ENCODE measurements at places on chromosomes 12 and 14.

DNA sequence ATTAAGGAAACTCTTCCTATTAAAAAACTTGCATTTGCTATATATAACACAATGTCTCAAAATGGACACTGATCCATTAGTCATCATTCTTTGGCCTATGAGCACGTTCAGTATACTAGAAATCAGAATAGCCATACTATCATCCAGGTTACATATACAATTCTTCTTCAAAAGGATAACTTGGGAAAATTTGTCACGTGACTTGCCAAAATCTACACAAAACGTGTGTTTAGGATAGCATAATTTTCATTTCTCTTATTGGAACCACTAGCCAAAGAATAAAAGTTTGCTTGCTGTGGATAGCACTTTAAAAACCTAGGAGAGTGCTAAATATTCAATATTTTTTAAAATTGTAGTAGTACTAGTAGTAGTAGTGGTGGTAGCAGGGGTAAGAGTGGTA is 714.3 kb upstream of the FOXG1 start:
- H3K27me3 ChIP-seq: no peaks in the 10 kb centered on the region
- no peak for DNase-seq
- no peak overlapping the region for H3K27ac ChIP-seq
- no peaks in the 10 kb centered on the region for H3K4me1 ChIP-seq
- H3K4me3 ChIP-seq: no peak overlapping the region
- no peaks in the 10 kb centered on the region for H3K36me3 ChIP-seq

DNA sequence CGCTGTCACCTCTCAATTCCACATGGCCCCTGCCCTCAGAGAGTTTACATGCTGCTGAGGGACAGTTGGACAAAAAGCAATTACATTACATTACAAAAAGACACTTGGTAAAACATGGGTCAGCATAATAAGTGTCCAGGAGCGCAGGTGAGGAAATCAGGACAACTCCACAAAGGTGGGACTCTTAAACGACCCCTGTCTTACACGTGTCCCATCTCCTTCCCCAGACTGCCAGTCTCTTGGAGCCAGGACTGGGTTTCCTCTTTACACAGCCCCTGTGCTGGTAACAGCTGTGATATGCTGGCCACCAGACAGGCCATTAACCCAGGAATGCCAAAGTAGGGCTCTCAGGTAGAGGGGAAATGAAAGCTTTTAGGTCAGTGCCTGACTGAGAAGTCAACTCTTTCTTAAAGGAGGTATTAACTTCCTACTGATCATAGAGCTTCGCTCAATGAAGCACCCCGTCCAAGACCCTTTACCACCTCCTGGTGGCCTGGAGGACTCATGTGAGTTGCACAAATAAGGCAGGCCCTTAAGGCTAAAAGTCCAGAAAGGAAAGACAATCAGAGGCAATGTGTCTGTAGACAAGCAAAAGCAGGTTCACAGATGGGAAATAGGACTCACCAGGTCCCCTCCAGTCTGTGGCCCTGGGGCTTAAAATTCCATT is 55.5 kb downstream of the ANO2 start:
- H3K27ac ChIP-seq: no peak overlapping the region
- no peaks in the 10 kb centered on the region for H3K27me3 ChIP-seq
- H3K4me1 ChIP-seq: no peaks in the 10 kb centered on the region
- DNase-seq: no peak

DNA sequence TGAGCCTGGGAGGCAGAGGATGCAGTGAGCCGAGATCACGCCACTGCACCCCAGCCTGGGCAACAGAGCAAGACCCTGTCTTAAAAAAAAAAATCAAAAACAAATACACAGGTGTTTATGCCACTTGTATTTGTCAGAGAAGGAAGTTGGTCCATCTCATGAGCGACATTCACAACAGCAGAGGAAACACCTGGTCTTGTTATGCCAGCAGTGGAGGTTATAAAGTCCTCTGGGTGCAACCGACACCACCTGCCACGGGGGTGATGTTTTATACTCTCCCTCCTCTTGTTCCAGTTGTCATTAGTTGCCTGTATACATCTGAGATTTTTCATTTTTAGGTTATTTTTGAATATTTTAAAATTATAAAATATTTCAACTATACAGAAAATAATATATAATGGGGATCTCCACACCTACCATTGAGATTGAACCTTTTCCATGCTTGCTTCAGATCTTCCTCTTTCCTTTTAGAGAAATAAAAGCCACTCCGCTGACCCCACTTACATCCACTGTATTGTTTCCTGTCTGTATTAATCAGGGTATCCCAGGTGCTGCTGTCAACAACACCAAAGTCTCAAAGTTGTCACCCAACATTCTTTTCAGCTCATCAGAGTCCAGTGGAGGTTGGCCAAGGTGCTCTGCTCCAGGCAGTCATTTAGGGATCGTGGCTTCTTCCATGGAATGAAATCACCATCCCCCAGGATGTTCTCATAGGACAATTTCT is 65.1 kb downstream of the RNFT2 start:
- H3K36me3 ChIP-seq: no peaks in the 10 kb centered on the region
- H3K27me3 ChIP-seq: no peaks in the 10 kb centered on the region
- no peak overlapping the region for H3K4me3 ChIP-seq
- no peaks in the 10 kb centered on the region for H3K4me1 ChIP-seq
- H3K27ac ChIP-seq: no peak overlapping the region
- no peak for DNase-seq

- no peak overlapping the region for H3K4me3 ChIP-seq
- DNase-seq: no peak
- no peaks in the 10 kb centered on the region for H3K36me3 ChIP-seq
- H3K27ac ChIP-seq: no peak overlapping the region
These were observed 195.7 kb downstream of the TMEM117 start for GRCh38 chr12:44031472-44032185.

DNA sequence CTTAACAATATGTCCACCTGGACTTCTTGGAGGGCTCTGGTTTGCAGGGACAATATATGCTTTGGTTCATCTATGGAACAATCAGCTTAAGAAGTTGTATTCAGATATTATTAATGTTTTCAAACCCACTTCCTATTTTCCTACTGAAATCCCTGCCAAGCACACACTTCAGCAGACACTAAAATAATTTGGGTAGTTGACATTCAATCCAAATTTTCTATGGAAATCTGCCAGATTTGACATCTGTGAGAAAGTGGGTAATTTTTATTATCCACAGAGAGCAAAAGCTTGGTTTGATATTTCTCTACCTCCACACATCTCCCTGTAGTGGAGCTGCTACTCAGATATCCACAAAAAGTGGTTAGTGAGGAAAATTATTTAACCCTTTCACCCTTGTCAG is 378.8 kb upstream of the SOX5 start:
- no peaks in the 10 kb centered on the region for H3K27me3 ChIP-seq
- DNase-seq: no peak
- H3K4me3 ChIP-seq: no peak overlapping the region
- no peaks in the 10 kb centered on the region for H3K4me1 ChIP-seq
- no peak overlapping the region for H3K27ac ChIP-seq
- no peaks in the 10 kb centered on the region for H3K36me3 ChIP-seq

DNA sequence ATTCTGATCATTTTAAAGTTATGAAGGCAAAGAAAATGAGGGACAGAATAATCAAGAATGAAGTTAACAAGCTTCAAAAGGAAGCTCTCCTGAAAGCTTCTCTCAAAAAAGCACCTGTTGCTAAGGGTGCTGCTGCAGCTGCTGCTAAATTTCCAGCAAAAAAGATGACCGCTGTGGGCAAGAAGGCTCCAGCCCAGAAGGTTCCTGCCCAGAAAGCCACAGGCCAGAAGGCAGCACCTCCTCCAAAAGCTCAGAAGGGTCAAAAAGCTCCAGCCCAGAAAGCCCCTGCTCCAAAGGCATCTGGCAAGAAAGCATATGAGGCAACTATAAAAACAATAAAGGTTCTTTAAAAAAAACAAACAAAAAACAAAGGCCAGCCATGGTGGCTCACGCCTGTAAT is 52.7 kb upstream of the NR2C1 start:
- H3K4me1 ChIP-seq: no peaks in the 10 kb centered on the region
- H3K4me3 ChIP-seq: no peak overlapping the region
- no peaks in the 10 kb centered on the region for H3K27me3 ChIP-seq
- no peak overlapping the region for H3K27ac ChIP-seq
- H3K36me3 ChIP-seq: no peaks in the 10 kb centered on the region

- no peak overlapping the region for H3K27ac ChIP-seq
- H3K27me3 ChIP-seq: no peaks in the 10 kb centered on the region
- DNase-seq: no peak
- no peaks in the 10 kb centered on the region for H3K36me3 ChIP-seq
- no peaks in the 10 kb centered on the region for H3K4me1 ChIP-seq
- H3K4me3 ChIP-seq: no peak overlapping the region
These were observed 17.6 kb downstream of the UBE3B start for GRCh38 chr12:109495012-109495411.

- H3K27me3 ChIP-seq: no peaks in the 10 kb centered on the region
- no peak overlapping the region for H3K27ac ChIP-seq
- no peaks in the 10 kb centered on the region for H3K36me3 ChIP-seq
- no peak overlapping the region for H3K4me3 ChIP-seq
- H3K4me1 ChIP-seq: peaks cover 11% of the 10 kb centered on the region
These were observed 18.9 kb downstream of the NID2 start for GRCh38 chr14:52049721-52050588.

DNA sequence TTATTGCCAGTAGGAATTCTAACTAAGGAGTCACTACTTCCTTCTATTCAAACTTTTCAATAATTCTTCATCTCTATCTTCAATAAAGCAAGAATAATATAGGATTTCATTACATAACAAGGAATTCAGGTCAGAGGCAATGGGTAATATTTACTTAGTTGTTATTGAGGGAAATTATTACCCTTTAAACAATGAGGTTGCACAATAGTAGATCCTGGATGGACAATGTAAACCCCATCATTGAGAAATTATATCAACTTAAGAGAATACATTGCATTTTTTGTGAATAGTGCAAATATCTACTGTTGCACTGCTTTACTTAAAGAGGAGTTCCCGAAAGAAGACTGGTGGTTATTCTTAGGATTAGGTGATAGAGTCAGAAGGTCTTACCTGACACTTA is 43.8 kb downstream of the A2M start:
- no peaks in the 10 kb centered on the region for H3K27me3 ChIP-seq
- no peak overlapping the region for H3K4me3 ChIP-seq
- no peaks in the 10 kb centered on the region for H3K36me3 ChIP-seq
- H3K27ac ChIP-seq: no peak overlapping the region

GRCh38 chr12:3777206-3777809 is 24.4 kb upstream of the CRACR2A start:
- no peak overlapping the region for H3K4me3 ChIP-seq
- no peaks in the 10 kb centered on the region for H3K36me3 ChIP-seq
- no peaks in the 10 kb centered on the region for H3K27me3 ChIP-seq
- DNase-seq: no peak

DNA sequence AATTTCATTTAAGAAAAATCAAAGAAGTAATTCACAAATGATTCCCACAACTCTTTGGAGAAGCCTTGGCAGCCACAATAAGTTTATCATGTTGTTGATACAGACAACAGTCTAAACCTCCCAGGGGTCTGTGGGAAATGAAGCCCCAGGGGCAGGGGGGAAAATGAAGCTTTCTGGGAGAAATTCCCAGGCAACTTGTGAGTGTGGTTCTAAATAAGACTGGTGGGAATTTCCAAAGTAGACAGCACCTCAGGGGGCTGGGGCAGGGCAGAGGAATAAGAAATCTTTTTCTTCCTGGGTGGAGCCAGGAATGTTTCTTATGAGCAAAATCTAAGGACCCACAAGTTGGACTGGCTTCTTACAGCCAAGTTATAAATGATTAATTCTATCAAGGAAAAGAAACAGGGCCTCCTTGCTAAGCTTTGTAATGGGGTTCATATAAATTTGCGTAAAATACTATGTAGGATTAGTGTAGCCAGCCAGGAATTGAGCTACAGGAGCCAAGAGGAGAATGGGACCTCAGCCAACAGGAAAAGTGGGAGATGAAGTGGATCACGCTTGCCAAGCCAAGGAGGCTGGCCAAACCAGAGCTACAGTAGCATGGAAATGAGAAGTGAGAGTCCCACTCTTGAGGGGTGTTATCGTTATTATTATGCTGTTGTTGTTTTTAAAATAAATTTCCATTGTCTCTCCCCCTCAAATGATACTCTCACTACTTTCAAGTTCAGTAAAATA is 182.9 kb upstream of the FAR2 start:
- no peaks in the 10 kb centered on the region for H3K27me3 ChIP-seq
- H3K4me1 ChIP-seq: no peaks in the 10 kb centered on the region
- peak; percentile 19 for DNase-seq

DNA sequence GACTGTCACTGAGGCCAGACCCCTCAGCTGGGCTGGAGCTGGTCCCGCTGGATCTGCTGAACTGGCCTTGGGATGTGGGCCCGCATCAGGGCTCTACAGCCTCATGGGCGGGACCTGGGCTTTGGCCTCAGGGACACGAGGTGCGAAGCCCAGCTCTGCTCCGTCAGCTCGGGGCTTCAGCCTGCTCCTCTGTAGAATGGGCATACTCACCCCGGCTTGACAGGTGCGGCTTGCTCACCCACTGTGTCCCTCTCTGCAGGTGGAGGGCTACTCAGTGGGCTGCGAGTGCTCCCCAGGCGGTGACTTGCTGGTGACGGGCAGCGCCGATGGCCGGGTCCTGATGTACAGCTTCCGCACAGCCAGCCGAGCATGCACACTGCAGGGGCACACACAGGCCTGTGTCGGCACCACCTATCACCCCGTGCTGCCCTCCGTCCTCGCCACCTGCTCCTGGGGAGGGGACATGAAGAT is 57.6 kb downstream of the BEGAIN start:
- H3K4me1 ChIP-seq: peaks cover 13% of the 10 kb centered on the region
- H3K27ac ChIP-seq: no peak overlapping the region
- H3K36me3 ChIP-seq: no peaks in the 10 kb centered on the region
- no peak overlapping the region for H3K4me3 ChIP-seq
- H3K27me3 ChIP-seq: no peaks in the 10 kb centered on the region
- DNase-seq: peak; percentile 11

GRCh38 chr12:131641315-131641714 is 69.6 kb upstream of the SFSWAP start:
- H3K4me1 ChIP-seq: peaks cover 6% of the 10 kb centered on the region
- no peak overlapping the region for H3K4me3 ChIP-seq
- no peak for DNase-seq
- H3K27ac ChIP-seq: no peak overlapping the region
- H3K27me3 ChIP-seq: no peaks in the 10 kb centered on the region

- no peak overlapping the region for H3K4me3 ChIP-seq
- DNase-seq: no peak
- peaks cover 12% of the 10 kb centered on the region for H3K4me1 ChIP-seq
- H3K27me3 ChIP-seq: no peaks in the 10 kb centered on the region
These were observed 158.2 kb downstream of the NUAK1 start for GRCh38 chr12:105980533-105980932.

- no peak overlapping the region for H3K27ac ChIP-seq
- H3K36me3 ChIP-seq: no peaks in the 10 kb centered on the region
- peaks cover under 1% of the 10 kb centered on the region for H3K4me1 ChIP-seq
- no peaks in the 10 kb centered on the region for H3K27me3 ChIP-seq
- no peak overlapping the region for H3K4me3 ChIP-seq
These were observed 16.7 kb upstream of the AQP2 start for GRCh38 chr12:49933796-49934195.

- H3K36me3 ChIP-seq: no peaks in the 10 kb centered on the region
These were observed 232.1 kb downstream of the FOXN3 start for GRCh38 chr14:89184952-89185351.

- H3K4me1 ChIP-seq: no peaks in the 10 kb centered on the region
- no peak overlapping the region for H3K4me3 ChIP-seq
- no peaks in the 10 kb centered on the region for H3K27me3 ChIP-seq
These were observed 14.4 kb downstream of the ART4 start for GRCh38 chr12:14828892-14829291.

GRCh38 chr12:238116-238515 is 24.2 kb upstream of the SLC6A12 start:
- DNase-seq: peak; percentile 4
- H3K4me1 ChIP-seq: no peaks in the 10 kb centered on the region
- no peaks in the 10 kb centered on the region for H3K27me3 ChIP-seq
- H3K27ac ChIP-seq: no peak overlapping the region
- no peak overlapping the region for H3K4me3 ChIP-seq

Data from testis (tissue), 5 donors.